ENCODE measurements at places on chromosomes 7 and 10. TPM values are rescaled to one million over a fixed set of nuclear protein-coding genes. Genes with fewer than 3 reads are reported as not detected.

GDF2 gene
- not detected for total RNA-seq

ACTL6B gene
- 0.49 TPM for total RNA-seq

ADAM8 gene
- total RNA-seq: 11.0 TPM

- H3K4me1 ChIP-seq: peaks cover 25% of the 10 kb centered on the region
- no peak for DNase-seq
- H3K36me3 ChIP-seq: no peaks in the 10 kb centered on the region
- H3K4me3 ChIP-seq: no peak overlapping the region
Observed at GRCh38 chr10:88896372-88896993, 16.4 kb downstream of the STAMBPL1 start.

BTBD16 gene
- not detected for total RNA-seq

- DNase-seq: no peak
- no peaks in the 10 kb centered on the region for H3K4me1 ChIP-seq
- no peak overlapping the region for H3K4me3 ChIP-seq
- H3K36me3 ChIP-seq: no peaks in the 10 kb centered on the region
- no peaks in the 10 kb centered on the region for H3K27me3 ChIP-seq
- H3K27ac ChIP-seq: no peak overlapping the region
Observed at GRCh38 chr7:33893377-33893776, 12.0 kb upstream of the BMPER start.
